ENCODE measurements at places on chromosomes 6 and 20.

DNA sequence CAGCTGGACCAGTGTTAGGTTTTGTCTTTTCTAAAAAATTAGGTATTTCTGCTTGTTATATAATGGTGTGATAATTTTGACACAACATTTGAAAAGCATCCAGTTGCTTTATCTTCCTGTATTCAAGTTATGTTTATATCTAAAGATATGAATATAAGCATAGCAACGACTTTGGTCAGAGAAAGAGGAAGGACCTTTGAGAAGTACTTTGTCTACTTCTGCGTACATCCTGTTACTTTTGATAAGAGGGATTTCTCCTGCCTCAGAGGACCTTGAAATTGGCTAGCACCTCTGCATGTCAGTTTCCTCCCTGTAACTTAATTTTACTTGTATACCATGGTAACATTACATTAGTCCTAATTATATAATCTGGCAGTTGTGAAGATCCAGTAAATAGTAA, 24.8 kb downstream of the PHF20 start:
- DNase-seq: no peak

GRCh38 chr6:159645640-159646039, 47.4 kb downstream of the SOD2 start:
- DNase-seq: no peak

DNA sequence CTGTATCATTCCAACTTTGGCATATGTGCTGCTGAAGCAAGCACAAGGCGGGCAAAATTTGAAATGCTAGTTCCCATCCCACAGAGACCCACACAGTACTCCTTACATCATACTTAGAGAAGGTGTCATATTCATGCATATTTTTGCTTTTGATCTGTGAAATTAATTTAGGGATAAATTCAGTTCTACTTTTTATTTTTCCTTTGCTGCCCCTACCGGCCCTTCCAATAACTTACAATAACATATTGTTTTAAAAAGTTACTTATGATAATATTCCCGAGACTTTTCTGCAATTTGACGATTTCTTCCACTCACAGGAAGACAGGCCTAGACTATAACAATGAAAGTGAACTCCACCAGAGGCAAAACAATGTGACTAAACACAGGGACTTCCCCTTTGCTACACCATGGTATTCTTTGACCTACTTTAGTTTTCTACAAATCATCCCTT, 35.0 kb downstream of the SESN1 start:
- no peak for DNase-seq

GRCh38 chr6:94341173-94341572, 921.8 kb upstream of the EPHA7 start:
- no peak for DNase-seq

- DNase-seq: no peak
These were observed 203.3 kb upstream of the LAMP5 start for GRCh38 chr20:9311132-9311531.

GRCh38 chr6:169669147-169669546, 32.7 kb downstream of the WDR27 start:
- no peak for DNase-seq

- no peak for DNase-seq
These were observed 4.3 kb downstream of the CDC25B start for GRCh38 chr20:3800256-3800877.

DNA sequence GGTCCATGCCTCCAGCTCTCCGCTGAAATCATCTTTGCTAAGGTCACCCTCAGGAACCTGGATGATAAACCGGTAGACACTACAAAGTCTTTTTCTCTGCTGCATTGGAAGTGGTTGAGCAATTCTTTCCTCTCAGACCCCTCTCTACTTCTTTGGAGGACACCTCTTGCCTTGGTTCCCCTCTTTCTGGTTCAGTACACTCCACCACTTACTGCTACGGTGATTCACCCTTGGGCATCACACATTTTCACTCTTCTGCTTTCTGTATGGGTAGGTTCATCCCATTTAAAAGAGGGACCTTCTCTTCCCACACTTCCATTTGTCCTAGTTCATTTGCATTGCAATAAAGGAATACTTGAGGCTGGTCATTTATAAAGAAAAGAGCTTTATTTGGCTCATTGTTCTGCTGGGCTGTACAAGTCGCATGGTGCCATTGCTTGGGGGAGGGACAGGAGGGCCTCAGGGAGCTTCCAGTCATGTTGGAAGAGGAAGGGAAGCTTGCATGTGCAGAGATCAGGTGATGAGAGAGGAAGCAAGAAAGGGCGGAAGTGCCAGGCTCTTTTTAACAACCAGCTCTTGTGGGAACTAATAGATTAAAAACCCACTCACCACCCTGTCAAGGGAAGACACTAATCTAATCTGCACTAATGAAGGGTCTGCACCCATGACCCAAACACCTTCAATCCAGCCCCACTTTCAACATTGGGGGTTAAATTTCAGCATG, 149.7 kb upstream of the TMEM170B start:
- no peak for DNase-seq

DNA sequence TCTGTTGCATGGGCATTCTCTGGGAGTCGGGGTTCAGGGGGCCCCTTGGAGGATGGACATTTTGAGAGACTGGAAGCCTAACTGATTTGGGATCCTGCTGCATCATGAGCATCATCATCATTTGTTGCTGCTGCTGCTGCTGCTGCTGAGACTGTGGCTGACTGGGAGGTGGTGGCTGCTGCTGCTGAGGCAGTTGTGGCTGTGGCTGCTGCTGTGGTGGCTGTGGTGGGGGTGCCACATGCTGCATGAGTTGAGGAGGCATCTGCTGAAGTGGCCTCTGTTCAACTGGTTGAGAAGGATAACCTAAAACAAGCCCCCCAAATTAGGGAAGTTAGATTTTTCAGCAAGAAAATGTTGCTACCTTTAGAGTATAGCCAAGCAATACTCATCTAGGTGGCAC, 38.9 kb downstream of the TP53INP2 start:
- DNase-seq: no peak

DNA sequence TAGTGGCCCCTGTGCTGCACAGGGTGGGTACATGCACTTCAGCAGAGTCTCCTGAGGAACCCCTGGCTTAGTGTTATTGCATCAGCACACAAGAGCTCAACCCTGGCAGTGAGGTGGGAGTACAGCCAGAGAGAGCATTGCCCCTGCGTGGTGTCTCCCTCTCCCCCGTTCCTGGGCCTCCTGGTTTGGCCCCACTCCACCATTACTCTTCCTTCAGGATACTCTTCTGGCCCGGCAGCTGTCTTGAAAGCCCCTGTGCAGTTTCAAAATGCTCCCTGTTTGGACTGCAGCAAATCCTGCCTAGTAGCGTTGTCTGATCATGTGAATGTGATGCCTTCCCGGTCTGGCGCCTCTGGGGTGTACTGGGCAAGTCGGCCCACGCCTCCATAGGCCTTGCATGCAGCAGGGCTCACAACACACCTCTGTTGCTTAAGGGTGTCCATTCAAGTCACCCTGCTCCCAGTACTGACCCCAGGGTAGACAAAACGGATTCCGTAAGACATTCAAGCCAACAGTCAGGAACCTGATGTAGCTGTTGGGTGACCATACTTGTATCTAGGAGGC, 32.1 kb downstream of the TXNDC5 start:
- no peak for DNase-seq

DNA sequence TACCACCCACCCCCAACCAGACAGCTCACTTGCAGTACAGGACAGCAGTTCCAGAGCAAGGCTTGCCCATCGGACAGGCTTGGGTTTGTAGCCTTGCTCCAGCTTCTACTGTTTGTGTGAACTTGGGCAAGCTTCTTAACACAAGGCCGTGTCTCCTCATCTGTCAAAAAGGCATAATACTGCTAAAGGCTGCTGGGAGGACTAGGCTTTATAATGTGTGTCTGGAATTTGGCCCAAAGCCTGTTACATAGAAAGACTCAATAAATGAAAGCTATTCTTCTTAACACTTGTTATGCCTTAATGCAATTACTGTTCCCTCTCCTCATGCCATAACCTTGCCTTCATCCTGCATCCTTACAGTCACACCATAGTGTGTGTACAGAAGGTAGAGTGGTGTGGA, 43.4 kb downstream of the LYRM4 start:
- DNase-seq: no peak

DNA sequence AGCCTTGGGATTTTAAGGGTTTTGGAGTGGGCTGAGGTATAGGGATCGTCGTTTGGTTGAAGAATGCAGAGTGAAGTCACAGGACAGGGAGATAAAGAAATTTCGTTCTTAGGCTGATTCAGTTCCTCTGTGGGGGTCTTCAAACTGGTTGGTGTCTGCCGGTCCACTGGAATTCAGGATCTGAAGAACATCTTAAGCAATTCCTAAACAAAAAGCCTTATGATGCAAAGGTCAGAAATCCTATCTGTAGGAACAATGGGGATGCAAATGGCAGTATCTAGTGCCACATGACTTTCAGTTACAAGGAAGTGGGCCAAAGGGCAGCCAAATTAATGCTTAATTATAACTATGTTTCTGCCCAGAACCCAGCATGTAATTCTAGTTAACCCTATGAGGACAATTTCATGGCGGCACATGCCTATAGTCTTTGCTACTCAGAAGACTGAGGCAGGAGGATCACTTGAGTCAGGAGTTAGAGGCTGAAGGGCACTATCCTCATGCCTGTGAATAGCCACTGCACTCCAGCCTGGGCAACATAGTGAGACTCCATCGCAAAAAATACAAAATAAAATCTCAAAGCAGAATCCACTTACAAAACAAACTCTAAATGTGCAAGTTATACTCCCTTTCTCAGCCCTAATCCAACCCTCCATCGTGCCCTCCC, 4.6 kb upstream of the SLC2A10 start:
- no peak for DNase-seq

DNA sequence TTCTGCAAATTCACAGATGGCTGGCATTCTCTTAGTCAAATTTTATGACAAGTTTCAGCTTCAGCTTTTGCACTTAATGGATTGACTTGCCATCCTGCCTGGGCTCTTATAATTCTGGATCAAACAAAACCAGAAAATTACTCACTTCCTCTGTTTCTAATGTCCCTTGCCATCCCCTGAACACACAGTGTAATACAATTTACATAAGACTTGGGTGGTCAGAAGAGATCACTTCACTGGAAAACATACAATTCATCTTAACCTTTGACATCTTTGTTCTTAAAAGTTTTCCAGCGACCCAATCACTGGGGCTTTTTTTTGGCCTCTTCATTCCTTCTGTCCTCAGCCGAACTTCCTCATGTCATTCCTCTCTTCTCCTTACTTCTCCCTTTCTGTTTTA, 199.0 kb downstream of the ARHGAP18 start:
- no peak for DNase-seq

GRCh38 chr6:125191916-125192609, 38.5 kb downstream of the TPD52L1 start:
- peak; percentile 77 for DNase-seq

DNA sequence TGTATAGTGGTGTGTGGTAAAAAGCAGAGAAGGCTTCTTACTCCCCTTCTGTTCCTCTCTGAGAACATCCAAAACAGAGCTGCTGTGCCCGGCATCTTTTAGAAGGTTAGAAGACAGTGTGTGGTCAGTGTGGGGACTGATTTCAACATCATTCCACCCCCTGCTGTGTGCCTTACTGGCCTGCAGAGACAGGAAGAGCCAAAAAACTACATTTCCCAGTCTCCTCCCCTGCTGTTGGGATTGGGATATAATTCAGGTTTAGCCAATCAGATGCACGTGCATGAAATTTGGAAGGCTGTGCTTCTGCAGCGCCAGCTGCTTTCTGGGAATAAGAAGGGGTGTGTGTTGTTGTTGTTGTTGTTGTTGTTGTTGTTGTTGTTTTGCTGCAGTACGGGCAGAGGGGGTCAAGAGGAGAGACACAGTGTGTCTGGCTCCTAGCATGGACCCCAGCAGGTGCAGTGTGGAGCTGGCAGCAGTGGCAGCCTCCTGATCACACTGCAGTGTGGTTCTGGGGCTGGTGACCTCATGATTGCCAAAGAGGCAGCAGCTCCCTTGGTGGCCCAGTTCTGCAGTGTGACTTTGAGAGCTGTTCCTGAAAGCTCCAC, 74.7 kb downstream of the MRPL14 start:
- DNase-seq: no peak

GRCh38 chr20:16708602-16709001, 21.2 kb upstream of the SNRPB2 start:
- DNase-seq: no peak

DNA sequence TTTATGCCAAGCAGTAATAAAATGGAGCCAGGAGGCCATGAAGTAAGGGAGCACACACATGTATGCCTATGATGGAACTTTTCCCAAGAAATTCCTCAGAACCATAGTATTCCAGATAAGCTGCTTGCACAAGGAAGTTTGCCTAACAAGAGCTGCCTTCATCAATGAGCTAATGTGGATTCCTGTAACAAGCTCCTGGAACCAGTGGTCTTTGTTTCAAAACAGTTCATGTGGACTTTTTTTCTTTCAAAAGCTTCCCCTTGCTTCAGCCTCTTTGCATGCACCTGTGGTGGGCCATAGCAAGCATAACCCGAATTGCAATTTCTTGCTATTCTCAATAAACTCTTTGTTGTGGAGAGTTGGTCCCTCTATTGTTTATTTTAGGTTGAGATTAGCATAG, 359.6 kb downstream of the UTRN start:
- DNase-seq: no peak

GRCh38 chr20:23228912-23229311, 121.7 kb upstream of the NXT1 start:
- no peak for DNase-seq

GRCh38 chr20:32970973-32971300, 33.3 kb downstream of the SUN5 start:
- DNase-seq: peak; percentile 17

DNA sequence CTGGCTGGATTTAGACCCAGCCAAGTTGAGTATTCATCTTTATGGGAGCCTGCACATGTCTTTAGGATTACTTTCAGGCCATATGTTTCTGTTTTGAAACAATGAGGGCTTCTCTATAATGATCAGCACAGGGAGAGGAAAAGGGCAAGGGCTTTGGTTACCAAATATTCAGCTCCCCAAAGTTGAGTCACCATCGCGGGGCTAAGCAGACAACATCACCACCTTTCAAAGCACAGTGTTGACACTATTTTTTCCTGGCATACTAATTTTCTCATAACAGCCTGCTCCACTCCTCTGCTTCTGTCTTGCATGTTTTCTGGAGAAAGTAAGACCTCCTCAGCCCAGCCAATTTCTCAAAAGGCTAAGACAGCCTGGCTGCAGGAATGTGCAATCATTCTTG, 4.9 kb downstream of the SCML4 start:
- DNase-seq: no peak

DNA sequence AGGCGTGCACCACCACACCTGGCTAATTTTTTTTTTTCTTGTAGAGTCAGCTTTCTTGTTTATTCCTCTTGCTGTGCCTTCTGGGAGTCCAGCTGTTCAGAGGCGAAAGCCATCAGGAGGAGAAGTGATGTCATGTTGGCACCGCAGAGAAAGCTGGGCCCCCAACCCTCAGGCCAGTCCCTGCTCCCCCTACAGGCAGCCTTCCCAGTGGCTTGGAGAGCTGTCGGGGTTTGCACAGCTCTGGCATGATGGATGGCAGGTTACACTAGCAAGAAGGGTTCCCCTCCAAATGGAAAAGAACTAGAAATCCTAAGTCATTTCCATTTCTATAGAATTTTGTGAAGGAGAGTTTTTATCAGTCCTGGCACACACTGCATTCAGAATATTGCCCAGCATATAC, 72.6 kb downstream of the C6orf52 start:
- no peak for DNase-seq

GRCh38 chr6:25862199-25862598, 11.8 kb downstream of the SLC17A3 start:
- DNase-seq: no peak

Measured in D341Med (cell line).